ENCODE measurements at places on chromosomes 12 and 14. TPM values are rescaled to one million over a fixed set of nuclear protein-coding genes. Genes with fewer than 3 reads are reported as not detected.

The PYGL gene
- polyA plus RNA-seq = 17.7 TPM

The RTL1 gene
- 0.01 TPM for polyA plus RNA-seq

The FOXA1 gene
- polyA plus RNA-seq = 2.1 TPM

The POC1B gene
- 8.1 TPM for polyA plus RNA-seq

The TRIM9 gene
- 1.0 TPM for polyA plus RNA-seq

The C1S gene
- 315 TPM for polyA plus RNA-seq

The USP15 gene
- polyA plus RNA-seq = 26.4 TPM

The IFI27L1 gene
- 23.1 TPM for polyA plus RNA-seq

The PAPOLA gene
- polyA plus RNA-seq = 40.1 TPM

The SDR39U1 gene
- polyA plus RNA-seq = 41.0 TPM

The IAPP gene
- polyA plus RNA-seq = 126 TPM

The DYRK2 gene
- 3.8 TPM for polyA plus RNA-seq

The TAS2R42 gene
- polyA plus RNA-seq = not detected

The IL26 gene
- not detected for polyA plus RNA-seq

The P2RX7 gene
- 0.90 TPM for polyA plus RNA-seq

The LRRC43 gene
- polyA plus RNA-seq = 0.33 TPM

The GALNT8 gene
- polyA plus RNA-seq = 0.46 TPM

The KRT2 gene
- polyA plus RNA-seq = not detected

The FLVCR2 gene
- polyA plus RNA-seq = 5.1 TPM

The KRT3 gene
- polyA plus RNA-seq = not detected

The TAS2R8 gene
- polyA plus RNA-seq = not detected

The SYNDIG1L gene
- polyA plus RNA-seq = 0.10 TPM

The A2ML1 gene
- 0.05 TPM for polyA plus RNA-seq

The REM2 gene
- polyA plus RNA-seq = 0.51 TPM

The ZC3H10 gene
- 2.4 TPM for polyA plus RNA-seq

The TC2N gene
- polyA plus RNA-seq = 68.2 TPM

The RNASE3 gene
- polyA plus RNA-seq = not detected

The KRT71 gene
- polyA plus RNA-seq = not detected

The KRT73 gene
- polyA plus RNA-seq = 0.09 TPM

The BMP4 gene
- polyA plus RNA-seq = 2.3 TPM

The PPP1R36 gene
- polyA plus RNA-seq = 0.89 TPM

The IFT43 gene
- 38.9 TPM for polyA plus RNA-seq

The NRL gene
- polyA plus RNA-seq = 1.5 TPM

The RASSF3 gene
- 7.5 TPM for polyA plus RNA-seq

The YBX3 gene
- polyA plus RNA-seq = 461 TPM

The GPHB5 gene
- not detected for polyA plus RNA-seq

The PLEKHG7 gene
- polyA plus RNA-seq = not detected

The PTPN6 gene
- 24.2 TPM for polyA plus RNA-seq

The KRT78 gene
- polyA plus RNA-seq = 0.98 TPM

The AQP2 gene
- polyA plus RNA-seq = not detected

The CLEC6A gene
- not detected for polyA plus RNA-seq

The GATC gene
- 10.6 TPM for polyA plus RNA-seq

The CMA1 gene
- polyA plus RNA-seq = 2.1 TPM

The PRH2 gene
- not detected for polyA plus RNA-seq

The CCDC197 gene
- not detected for polyA plus RNA-seq

The SRRM4 gene
- polyA plus RNA-seq = not detected

The ZCCHC8 gene
- 11.3 TPM for polyA plus RNA-seq

The RABGGTA gene
- polyA plus RNA-seq = 23.0 TPM

The INHBE gene
- not detected for polyA plus RNA-seq

The KRT79 gene
- 0.26 TPM for polyA plus RNA-seq

The KLHDC1 gene
- 1.2 TPM for polyA plus RNA-seq

The AVPR1A gene
- 2.9 TPM for polyA plus RNA-seq
